ENCODE measurements at places on chromosomes 4 and X.

DNA sequence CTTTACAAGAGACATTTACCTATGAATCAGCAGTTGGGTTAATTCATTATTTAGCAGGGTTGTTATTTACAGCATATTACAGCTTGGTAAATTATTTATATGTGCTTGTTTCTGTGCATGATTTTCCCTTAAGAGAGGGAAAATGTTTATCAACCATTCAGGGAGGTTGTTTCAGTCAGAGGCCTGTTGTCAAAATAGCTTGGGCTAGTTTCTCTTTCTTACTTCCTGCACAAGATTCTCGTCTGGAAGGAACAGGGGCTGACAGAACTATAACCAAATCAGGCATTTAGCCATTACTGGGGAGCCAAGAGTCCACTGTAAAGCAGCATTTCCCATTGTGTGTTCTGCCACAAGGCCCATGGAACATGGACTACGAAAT is 135.8 kb downstream of the HS6ST2 start:
- no peak for DNase-seq

DNA sequence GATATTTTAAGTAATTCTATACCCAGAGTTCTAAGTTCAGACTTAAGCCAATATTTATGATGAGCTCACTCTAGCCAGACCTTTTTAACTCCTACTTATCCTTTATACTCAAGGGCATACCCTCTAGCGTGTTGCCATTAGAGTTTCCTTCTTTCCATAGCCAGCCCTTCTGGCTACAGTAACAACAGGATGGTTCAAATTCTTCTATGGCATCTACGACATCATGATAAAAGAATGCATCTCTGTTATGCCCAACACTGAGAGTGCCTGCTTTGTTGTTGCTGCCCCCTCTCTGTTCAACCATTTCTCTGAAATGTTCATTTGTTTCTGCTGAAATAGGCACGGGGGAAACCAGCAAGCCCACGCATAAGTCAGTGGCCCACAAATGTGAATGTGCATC is 104.5 kb downstream of the UBE2NL start:
- no peak for DNase-seq

GRCh38 chr4:155707251-155707650 is 40.6 kb downstream of the GUCY1A1 start:
- no peak for DNase-seq

GRCh38 chrX:48083212-48083611 is 11.8 kb upstream of the ZNF630 start:
- DNase-seq = peak; percentile 27

- DNase-seq = no peak
Observed at GRCh38 chr4:114250439-114250891, 271.0 kb upstream of the ARSJ start.

GRCh38 chrX:115378471-115378870 is 89.0 kb downstream of the LUZP4 start:
- no peak for DNase-seq

DNA sequence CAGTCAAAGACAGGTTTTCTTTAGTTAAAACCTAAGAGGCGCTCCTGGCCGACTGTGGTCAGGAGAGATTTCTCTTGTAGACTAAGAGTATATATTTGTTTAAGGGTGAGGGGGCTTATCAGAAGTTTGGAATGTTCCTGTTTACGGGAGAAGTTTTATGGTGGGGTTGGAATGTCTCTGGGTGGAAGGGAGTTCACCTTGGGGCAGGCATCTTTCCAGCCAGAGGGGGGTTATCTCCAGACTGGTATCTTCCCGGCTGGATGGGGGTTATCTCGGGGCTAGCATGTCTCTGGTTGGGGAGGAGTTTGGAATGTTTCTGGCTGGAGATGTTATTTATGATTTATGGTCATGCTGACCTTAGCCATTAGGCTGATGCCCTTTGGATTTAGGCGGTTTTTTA is 116.0 kb downstream of the COX7B2 start:
- no peak for DNase-seq

- DNase-seq = no peak
Observed at GRCh38 chr4:98517218-98518021, 141.0 kb downstream of the TSPAN5 start.

DNA sequence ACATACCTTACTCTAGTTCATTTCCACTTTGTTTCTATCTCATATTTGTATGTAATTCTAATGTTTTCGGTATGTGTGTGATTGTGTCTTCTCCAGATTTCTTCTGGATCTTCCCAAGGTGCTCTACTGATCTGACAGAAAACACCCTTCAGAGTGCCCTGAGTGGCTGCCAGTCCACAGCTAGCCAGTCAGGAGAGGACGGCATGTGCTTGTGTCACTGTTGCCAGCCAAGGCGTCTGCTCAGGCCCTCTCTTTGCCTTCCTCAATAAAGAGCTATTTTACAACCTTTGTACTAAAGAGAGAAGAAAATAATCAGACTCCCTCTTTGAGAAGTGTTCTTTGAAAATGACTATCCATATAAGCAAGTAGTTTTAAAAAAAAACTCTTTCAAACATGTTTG is 29.0 kb downstream of the CD99L2 start:
- no peak for DNase-seq

DNA sequence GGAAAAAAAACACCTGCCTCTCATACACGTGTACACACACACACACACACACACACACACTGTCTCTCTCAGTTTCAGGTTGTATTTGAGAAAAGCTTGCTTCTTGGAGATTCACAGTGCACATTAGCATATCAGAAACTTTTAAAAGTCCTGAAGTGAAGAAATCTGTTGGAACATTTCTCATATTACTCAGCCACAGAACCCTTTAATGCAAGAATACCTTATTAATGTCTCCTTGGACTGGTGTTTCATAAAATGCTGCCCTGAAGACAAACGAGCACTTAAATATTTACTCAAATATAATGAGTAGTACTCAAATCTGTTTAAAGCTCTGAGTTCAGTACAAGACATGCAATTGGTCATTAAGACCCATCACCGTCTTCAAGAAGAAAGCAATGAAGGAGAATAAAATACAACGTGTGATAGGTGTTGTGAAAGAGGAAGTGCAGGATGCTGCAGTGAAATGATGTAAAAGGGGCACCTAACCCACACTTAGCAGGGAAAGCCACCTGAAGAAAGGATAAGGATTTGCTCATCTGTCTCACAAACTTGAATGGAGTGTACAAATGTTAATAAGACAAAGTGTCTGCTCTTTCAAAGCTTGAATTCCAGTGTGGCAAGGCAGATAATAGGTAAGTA is 57.0 kb downstream of the DCLK2 start:
- DNase-seq = no peak

DNA sequence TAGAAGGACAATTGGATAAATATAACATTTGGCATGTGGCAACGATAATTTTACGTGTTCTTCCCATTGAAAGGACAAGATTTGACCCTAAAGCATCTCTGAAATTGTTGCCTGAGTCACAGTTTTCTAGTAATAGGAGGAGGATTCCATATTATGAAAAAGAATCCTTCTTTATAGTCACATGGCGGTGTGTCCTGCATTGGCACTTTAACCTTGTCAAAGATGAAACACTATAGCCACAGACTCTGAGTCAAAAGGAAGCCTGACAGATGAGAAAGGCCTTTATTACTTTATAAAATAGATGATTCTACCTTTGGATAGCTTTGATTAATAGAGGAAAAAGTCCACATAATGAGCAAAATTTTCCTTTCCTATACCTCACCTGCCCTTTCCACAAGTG is 11.5 kb downstream of the LNX1 start:
- DNase-seq = no peak

DNA sequence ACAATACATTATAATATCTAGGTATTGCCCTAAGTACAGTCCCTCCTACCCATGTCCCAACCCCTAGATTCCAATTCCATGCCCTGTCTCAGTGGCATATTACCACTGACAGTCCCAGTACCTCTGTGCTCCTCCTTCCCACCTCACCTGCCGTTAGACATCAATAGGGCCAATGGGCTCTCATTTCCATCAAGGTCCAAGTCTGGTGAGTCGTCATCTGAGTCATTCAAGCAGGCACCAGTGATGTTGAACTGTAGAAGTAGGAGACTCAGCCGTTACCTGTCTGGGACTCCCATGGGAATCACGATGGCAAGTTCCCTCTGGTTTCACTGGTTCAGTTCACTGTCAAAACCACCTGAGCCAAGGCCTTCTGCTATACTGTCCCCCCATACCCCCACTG is 51.7 kb downstream of the PHF8 start:
- no peak for DNase-seq

GRCh38 chr4:127362686-127363085 is 270.1 kb upstream of the INTU start:
- DNase-seq = no peak

DNA sequence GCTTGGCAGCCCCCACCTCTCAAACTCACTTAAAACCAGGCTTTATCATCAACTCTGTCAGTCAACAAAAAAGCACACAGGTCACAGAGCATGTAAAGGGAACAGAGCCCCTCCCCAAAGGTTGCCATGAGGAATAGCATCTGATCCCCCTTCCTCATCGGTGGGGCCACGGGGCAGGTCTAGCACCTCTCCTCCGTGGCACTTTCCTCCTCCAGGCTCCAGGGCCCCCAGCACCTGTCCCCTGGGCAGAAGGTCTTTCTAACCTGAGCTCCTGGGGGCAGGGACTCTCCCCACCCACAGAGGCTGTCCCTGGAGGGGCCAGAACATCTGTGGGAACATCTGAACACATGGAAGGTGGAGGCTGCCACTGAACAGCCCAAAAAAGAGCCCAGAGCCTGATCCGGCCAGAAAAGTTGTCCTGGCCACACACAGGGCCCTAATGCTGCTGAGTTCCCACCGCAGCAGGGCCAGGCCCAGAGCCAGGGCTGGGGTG is 65.7 kb downstream of the ZFYVE28 start:
- no peak for DNase-seq

- peak; percentile 74 for DNase-seq
Observed at GRCh38 chr4:21768349-21769310, 179.9 kb downstream of the KCNIP4 start.

DNA sequence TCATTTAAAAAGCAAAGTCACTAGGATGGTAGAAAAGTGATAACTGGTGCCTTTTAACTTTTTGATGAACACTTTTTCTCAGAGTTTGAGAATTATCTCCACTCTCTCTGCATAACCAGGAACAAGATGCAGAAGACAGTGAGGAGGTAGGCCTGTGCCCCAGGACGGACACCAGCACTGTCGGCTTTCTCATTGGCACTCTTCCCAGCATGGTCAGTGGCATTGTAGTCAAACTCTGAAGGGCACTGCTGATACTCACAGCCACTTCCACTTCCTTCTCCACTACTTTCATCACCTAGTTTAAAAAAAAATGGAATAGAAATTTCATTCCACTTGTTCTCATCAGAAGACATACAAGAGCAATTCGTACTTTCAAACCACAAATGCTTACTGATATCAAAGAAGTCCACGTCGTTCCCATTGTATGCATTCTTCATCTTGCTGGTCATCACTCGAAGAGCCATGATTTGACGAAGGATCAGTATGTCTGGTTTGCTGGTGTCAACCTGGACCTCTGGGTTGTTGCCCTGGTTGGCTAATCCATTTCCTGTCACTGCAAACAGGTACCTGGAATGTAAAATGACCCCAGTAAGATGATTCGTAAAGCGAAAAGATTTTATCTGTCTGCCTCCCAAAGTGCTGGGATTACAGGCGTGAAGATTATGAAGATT is 84.8 kb upstream of the TFDP3 start:
- DNase-seq = no peak

DNA sequence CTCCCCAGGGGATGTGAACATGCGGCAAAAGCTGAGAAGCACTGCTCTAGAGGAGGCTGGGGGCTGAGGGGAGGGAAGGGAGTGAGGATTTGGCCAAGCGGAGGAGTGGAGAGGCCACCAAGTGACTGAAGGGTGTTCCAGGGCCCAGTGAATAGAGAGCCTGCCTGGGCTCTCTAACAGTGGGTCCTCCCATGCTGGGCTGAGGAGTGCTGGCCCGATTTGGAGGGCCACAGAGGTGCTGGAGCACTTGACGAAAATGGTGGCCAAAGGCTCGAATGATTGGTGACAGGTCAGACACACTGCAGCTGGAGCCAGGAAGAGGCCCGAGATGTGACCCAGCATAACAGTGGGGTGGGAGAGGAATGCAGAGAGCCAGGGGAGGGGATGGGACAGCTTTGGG is 37.5 kb upstream of the MAP3K15 start:
- DNase-seq = no peak

GRCh38 chr4:12595986-12596385 is 888.2 kb downstream of the RAB28 start:
- DNase-seq = no peak

DNA sequence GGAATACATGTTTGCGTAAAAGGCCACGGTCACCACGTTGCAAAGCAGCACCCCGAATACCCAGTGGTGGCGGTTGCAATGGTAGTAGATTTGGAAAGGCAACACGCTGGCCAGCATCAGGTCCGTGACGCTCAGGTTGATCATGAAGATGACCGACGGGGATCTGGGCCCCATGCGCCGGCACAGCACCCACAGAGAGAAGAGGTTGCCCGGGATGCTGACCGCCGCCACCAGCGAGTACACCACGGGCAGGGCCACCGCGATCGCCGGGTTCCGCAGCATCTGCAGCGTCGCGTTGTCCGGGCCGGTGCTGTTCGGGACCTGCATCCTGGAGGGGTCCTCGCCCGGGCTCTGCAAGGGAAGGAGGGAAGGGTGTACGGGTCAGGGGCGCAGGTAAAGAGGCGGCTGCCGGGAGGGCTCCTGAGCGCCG is 13.5 kb upstream of the ASMTL start:
- DNase-seq = no peak

DNA sequence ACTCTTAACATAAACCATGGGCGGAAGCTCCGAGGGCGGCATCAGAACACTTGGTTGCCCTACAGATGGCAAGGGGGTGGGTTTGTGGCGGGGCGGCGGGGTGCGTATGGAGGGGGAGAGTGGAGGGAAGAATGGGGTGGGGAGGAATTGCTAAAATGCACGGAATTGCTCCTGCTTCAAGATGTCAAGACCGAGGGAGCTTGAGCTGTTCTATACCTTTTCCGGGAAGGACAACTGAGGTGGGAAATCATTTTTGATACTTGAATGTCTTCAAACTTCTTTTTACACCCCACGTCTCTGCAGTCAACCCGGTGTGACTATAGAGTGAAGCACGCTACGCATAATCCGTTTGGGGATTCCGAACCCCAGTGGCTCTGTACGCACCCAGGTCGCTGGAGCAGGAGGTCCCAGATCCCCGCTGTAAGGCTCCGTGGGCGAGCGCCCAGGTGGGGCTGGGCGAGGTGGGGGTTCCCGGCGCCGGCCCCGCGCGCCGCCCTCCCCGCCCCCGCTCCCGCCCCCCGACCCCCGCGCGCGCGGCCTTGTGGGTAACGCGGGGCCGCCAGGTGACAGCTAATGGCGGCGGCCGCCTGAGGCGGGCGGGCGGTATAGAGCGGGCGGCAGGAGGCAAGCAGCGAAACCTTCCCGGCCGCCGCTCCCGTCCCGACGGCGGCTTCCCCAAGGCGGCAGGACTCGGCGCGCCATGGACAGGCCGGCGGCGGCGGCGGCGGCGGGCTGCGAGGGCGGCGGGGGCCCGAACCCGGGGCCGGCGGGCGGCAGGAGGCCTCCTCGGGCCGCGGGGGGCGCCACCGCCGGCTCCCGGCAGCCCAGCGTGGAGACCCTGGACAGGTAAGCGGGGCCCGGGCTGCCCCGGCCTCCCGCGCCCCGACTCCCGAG is at the start of gene MTMR1:
TSS of gene MTMR1 (plus strand) at position 566 of the 894 bp plus-strand sequence. CDS start at position 701, 135 bp downstream.
- peak; percentile 5 for DNase-seq
